ENCODE measurements at places on chromosomes 1 and 21. TPM values are rescaled to one million over a fixed set of nuclear protein-coding genes. Genes with fewer than 3 reads are reported as not detected.
A peak's percentile ranks its signal among the peaks of the same experiment; 100 is the strongest.

DNA sequence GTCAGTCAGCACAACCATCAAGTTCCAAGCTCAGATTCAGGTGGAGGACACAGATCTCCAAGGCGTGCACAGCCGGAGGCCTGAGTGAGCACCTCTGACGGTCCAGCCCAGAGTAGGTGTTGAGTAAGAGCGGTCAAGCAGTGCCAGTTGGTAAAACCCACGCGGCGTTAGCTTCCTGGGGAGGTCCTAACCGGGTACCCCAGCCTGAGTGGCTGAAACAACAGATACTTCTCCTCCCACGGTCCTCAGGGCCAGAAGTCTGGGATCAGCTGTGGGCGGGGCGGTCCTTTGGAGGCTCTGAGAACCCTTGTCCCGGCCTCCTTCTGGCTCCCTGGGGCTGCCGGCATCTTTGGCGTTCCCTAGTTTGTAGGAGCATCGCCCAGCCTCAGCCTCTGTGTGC, 94.4 kb downstream of the PRDM16 start:
- DNase-seq = no peak

DNA sequence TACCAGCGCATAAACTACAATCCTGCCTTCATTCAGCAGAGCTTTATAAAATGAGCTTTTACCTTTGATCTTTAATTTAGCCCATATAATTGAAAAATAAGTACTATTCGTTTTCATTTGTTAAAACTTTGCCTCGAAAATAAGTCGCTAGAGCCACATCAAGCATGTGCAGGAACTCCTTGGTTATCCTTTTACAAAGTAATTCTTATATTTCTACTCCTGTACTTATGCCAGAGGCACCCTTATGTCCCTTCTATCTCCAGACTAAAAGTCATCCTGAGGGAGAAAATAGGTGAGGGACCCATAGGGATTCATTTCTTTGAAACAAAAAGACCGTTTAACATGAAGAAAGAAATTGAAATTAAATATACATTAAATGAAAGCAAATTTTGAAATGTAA, 278.2 kb upstream of the C1orf105 start:
- DNase-seq = no peak

DNA sequence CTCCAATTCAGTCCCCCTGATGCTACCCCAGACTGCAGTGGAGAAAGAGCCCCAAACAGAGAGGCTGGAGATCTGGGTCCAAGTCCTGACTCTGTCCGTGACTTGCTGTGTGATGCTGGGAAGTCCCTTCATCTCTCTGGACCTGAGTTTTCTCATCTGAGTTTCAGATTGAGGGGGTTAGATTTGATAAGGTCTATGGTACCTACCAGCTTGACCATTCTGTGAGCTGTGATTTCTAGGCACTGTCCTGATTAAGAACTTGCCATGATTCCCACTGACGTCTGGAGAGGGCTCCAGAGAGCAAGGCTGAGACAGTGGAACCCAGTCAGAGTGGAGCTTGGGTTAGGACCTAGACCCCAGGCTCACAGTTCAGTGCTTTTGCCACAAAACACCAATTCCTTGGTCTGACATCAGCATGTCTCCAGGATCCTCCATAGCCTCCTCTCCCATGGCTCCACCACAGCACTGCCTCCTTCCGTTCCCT, 43.8 kb upstream of the DMBX1 start:
- no peak for DNase-seq

DNA sequence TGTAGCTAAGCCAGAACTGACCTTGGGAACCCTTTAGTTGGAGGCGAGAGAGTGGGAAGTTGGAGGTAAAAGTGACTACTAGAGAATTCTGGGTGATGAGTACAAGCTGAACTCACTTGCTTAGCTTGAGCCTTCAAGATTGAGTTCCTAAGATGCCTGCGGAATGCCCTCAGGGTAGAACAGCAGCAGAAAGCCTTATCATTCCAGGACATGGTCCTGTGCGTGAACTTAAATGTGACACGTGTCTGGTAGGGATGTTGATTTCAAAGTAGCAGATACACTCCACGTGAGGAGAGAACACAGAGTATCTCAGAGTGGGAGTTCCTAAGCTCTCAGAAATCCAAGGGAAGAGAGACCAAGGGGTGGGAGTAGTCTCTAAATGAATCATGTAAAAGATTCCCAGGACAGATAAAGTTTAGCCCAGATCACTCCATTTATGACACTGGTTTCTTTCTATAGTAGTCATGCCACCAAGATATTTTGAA, 60.1 kb downstream of the KCNK1 start:
- no peak for DNase-seq

DNA sequence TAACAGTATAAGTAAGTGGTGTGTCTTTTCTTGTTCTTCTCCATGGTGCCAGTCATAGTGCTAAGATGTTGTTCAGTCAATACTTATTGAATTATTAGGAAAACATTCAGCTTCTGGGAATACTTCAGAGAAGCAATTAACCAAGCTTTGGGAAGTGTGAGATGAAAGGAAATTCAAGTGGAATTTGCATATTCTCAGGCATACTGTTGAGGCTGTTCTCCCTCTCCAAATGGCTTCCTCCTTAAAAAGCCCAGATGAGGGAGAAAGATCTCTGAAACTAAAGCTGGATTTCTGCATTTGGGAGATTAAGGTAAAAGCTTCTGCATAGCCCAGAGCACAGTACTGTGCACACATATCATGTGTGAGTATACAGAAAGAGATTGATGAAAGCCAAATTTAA, 73.4 kb downstream of the MACF1 start:
- no peak for DNase-seq

- DNase-seq = no peak
Measured at GRCh38 chr1:53652441-53653199, 86.3 kb downstream of the GLIS1 start.

GRCh38 chr1:205077158-205077933, 6.9 kb downstream of the TMEM81 start:
- DNase-seq = no peak

SSX2IP gene
- 2.9 TPM for total RNA-seq

GRCh38 chr1:83705091-83705490, 293.8 kb downstream of the TTLL7 start:
- no peak for DNase-seq

DNA sequence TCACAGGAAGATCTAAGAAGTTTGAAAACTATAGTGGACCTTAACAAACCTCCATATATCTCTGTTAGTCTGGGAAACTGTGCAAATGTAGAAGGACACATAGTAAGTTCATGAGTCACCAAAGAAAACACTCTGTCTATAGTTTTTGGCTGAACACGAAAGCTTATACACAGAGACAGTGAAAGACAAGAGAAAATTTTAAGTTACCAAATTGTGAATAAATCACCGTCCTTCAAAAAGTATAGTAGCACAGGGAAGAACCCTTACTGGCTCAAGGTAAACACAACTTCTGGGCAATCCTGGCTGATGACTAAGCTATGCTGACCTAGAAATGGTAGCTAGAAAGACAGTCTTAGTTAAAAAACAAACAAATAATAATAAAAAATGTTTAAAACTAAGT, 1057.9 kb downstream of the AMY1C start:
- DNase-seq = no peak

GRCh38 chr1:154867064-154867825, 2.8 kb downstream of the KCNN3 start:
- peak; percentile 76 for DNase-seq

DNA sequence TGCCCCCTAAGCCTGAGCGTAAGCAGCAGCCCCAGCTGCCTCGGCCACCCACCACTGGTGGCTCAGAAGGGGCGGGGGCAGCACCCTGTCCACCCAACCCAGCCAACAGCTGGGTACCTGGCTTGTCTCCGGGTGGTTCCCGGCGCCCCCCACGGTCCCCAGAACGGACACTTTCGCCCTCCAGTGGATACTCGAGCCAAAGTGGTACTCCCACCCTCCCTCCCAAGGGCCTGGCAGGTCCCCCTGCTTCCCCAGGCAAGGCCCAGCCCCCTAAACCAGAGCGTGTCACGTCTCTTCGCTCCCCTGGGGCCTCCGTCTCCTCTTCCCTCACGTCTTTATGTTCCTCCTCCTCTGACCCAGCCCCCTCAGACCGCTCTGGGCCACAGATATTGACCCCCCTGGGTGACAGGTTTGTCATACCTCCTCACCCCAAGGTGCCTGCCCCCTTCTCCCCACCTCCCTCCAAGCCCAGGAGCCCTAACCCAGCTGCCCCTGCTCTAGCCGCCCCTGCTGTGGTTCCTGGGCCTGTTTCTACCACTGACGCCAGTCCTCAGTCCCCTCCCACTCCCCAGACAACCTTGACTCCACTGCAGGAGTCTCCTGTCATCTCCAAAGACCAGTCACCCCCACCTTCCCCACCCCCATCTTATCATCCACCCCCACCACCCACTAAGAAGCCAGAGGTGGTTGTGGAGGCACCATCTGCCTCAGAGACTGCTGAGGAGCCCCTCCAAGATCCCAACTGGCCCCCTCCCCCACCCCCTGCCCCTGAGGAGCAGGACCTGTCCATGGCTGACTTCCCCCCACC, 46.2 kb downstream of the YARS1 start:
- DNase-seq = no peak

HAPLN2 gene
- total RNA-seq = not detected

CCDC27 gene
- not detected for total RNA-seq

DNA sequence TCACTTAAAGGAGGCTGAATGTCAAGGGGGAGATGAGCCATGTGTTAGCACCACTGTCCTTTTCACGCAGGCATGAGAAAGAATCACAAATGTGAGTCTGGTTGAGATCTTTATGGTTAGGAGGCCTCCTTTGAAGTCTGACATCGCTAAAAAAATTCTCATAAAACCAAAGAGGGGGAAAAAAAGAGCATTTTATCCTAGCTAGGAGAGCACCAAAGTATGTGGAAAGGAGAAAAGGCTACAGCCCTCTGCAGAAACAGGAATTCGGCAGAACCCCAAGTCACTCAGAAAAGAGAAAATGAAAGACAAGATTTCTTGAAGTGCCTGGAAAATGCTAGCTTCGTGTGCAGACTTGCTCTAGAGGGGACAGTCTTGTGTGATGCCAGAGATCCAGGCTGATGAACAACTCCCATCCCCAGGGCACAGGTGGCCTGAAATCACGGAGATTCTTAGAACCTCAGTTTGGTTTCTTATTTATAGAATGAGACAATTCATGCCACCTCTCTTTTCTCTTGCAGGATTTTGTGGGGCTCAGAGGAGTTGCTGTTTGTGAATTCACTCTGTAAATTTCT, 61.5 kb downstream of the RUNX1 start:
- no peak for DNase-seq

IFI16 gene
- total RNA-seq = 101 TPM

AMPD1 gene
- not detected for total RNA-seq

DNA sequence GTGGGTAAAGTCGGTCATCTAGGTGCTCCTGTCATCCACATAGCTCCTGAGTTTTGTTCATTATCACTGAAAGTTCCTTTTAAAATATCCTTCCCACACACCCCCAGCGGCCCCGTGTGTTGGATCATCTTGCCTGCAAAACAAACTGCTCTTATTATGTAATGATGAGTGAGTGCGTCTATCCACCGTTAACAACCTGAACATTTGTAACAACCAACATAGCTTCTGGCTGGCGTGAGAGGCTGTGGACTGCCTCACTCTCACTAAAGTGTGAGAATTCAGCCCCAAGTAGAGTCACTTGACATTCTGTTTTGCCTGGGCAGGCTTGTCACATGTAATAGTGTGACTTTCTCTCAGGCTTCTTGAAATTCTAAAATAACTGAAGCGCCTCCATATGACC, 14.5 kb upstream of the KCNA2 start:
- DNase-seq = no peak

MAP1LC3C gene
- total RNA-seq = not detected

GPA33 gene
- not detected for total RNA-seq

CYP4A22 gene
- not detected for total RNA-seq

DNA sequence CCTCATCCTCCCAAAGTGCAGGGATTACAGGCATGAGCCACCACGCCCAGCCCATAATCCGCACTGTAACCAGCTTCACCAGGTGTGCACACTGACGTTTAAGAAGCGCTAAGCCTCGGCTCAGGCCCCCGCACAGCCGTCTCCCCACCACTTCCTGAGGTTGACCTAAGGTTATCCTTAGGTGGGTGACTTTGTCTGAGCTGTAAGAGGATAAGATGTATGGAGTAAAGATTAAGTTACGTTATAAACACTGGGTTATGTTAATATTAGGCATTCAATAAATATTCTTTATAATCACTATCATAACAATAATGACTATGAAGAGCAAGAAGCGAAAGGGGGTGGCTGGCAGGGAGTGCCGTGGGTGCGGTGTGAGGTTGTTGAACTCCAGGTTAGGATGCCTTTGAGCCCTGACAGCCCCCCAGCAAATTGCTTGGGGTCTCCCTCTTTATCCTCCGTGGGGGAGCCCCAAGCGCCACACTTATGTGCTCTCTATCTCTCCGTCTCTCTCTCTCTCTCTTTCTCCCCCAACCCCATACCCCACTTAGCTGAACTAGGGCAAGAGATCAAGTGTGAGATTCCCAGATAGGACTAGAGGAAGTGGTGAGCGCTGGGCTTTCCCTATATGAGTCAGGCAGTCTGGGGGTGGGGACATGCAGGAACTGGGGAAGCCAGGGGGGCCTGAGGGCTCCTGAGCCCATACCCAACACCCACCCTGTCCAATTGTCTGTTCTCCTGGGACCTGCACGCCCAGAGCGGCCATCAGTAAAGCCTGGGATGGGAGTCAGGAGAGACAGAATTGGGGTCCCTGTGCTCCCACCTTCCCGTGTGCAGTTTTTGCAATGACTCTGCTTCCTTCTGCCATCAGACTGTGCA, 7.6 kb downstream of the EFHD2 start:
- DNase-seq = peak; percentile 78

- no peak for DNase-seq
Measured at GRCh38 chr21:46207920-46208591, 20.5 kb downstream of the LSS start.

GRCh38 chr1:119655154-119655553, 7.1 kb upstream of the ZNF697 start:
- no peak for DNase-seq

TMEM200B gene
- 0.28 TPM for total RNA-seq

DNA sequence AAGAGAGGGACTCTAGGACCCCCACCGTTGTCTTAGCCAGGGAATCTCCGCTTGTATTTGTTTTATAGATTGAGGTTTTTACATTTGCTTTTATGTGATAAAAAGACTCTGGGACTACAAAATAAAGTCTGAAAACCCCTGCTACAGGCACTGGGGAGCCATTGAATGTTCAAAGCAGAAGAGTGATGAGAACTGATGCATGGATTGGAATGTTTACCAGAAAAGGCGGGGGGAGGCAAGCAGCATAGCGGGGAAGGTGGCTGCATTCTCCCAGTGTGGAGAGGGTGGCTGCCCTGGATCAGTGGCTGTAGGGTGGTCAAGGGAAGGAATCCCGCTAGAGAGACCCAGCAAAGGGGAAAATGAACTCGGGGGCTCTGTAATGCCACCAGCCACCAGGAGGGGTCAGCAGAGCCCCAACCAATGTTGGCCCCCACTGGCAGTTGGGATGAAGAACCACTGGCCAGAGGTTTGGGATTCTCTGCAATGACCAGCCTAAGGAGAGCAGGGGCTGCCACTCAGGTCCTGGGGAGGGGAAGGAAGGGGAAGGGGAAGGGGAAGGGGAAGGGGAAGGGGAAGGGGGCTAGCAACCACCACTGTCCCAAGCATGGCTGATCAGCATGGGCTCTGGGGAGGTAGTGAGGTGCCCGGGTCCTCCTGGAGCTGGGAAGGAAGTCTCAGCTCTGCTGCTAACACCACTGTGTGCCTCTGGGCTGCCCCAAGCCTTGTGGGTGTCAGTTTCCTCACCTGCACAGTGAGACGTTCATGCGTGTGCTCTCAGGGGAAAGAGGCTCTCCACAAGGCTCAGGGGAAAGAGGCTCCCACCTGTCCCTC, 19.2 kb upstream of the PEF1 start:
- DNase-seq = peak; percentile 65

HYI gene
- 207 TPM for total RNA-seq
